ENCODE measurements at places on chromosomes 1 and 21. TPM values are rescaled to one million over a fixed set of nuclear protein-coding genes. Genes with fewer than 3 reads are reported as not detected.

TMEM61 gene
- 0.16 TPM for total RNA-seq

HSD11B1 gene
- total RNA-seq: 8.2 TPM

CLDN17 gene
- not detected for total RNA-seq

GRCh38 chr1:44587796-44588460 is 86.4 kb downstream of the TMEM53 start:
- DNase-seq: no peak

- no peak for DNase-seq
These were observed 39.6 kb upstream of the PGBD5 start for GRCh38 chr1:230465691-230466090.

DNA sequence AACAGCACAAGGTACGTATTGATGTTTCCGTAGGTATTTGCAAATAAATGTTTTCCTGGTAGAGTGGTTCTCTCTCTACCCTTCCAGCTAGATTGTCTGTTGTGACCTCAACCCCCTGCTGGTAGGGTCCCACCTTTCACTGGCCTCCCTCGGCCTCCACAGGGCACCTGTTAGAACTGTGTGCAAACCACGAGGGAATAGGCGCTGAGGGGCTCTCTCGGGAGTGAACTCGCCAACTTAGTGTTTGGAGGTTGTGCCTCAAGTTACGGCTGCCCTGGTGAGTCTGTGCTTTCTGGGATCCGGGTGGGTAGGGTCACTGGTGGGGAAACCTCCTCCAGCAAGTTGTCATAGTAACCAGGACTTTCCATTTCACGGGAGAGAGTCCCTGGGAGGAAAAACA is 204.7 kb upstream of the EDN2 start:
- DNase-seq: no peak

DNA sequence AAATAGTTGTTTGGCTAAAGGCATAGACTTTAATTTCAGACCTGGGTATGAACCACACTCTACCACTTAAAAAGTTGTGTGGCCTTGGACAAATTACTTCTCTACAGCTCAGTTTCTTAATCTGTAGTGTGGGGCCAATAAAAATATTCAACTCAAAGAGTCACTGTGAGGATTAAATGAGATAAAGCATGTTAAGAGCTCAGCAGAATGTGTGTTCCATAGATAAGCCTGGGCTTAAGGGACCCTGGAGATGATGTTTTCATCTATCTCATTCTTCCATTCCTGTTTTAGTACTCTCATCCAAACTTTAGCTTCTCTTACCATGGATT is 17.7 kb downstream of the S100A10 start:
- DNase-seq: no peak

- no peak for DNase-seq
These were observed 904 bp downstream of the GJB3 start for GRCh38 chr1:34781844-34782391.

DNA sequence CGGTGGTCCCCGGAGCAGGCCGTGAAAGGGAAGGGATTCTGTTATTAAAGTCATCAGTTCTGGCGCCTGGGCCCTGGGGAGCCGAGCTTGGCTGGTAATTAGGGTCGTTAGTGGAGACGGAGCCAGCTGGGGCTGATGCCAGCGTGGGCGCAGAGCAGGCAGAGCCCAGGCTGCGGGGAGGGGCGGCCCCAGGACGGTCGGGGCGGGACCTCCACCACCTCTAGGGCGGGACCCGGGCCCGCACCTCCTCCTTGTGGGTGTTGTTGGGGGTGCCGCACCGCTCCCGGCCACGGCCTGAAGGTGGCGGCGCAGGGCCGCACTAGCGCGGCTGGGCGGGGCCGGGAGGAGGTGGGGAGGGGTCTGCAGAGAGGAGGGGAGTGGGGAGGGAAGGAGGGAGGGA is 470.6 kb downstream of the PTPRU start:
- DNase-seq: peak; percentile 55

- no peak for DNase-seq
These were observed 96.3 kb downstream of the ARHGEF10L start for GRCh38 chr1:17635811-17636210.

DNA sequence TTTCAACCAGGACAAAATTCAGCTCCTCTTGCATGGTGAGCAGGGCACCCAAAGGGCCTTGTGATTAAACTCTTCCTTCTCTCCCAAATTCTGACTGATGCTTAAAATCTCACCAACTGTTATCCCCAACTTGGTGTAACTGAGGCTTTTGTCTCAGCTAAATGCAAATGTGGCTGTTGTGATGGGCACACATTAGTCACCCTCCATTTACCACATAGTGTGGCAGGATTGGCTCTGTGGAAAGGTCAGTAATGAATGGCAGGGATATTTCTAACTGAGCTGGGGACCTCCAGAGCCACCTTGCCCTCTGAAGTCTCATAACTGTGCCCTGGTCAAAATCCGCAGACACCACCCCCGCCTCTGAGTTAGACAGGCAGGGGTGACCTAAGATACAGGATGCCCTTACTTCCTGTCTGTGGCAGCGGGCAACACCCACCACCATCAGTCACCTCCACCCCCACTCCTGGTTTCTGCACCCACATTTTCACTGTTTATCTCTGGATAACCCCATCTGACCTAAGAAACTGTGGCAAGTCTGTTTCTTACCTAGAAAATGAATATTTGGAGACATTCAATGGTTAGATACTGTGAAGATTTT is 25.4 kb upstream of the RGS16 start:
- peak; percentile 16 for DNase-seq

GRCh38 chr1:26075421-26076144 is 8.2 kb upstream of the TRIM63 start:
- no peak for DNase-seq

All from activated T-helper 2 cell treated with anti-CD3 and anti-CD28 coated beads, Interferon-gamma antibody, Interleukin-2, Interleukin-4, amounts not matched to agents 10 μg/mL and 5 μg/mL and 100 μg/mL, durations not matched to agents 14 hours and 24 hours and 36 hours (primary cell).